NCI-H2171 (cell line): ENCODE measurements at places on chromosomes 7 and 10.

GRCh38 chr7:55552320-55553023 lies 19.8 kb downstream of the VOPP1 start:
- DNase-seq: no peak

- DNase-seq: no peak
These were observed 88.0 kb upstream of the PFKP start for GRCh38 chr10:2979306-2979705.

DNA sequence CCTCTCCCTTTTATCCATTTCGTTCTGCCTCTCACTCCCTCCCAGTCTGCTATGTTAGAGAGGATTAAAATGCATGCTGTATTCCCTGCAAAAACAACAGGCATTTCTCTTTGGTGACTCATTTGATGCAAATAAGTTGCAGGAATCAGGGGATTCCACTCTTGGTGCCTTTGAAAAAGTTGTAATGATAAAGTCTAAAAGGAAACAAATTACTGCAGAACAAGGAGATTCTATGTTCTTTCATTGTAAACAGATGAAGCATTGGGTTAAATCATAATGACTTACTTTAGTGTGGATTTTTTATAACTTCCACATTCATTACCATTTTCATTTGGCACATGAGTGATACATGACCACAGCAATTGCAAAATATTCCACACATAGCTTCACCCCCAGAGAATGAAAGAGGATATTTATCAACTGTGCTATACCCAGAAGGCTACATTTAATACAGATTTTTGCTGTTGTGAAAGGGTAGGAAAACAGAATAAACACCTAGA lies 33.4 kb upstream of the ABLIM1 start:
- DNase-seq: no peak

GRCh38 chr7:54705436-54705835 lies 53.6 kb downstream of the SEC61G start:
- DNase-seq: no peak

DNA sequence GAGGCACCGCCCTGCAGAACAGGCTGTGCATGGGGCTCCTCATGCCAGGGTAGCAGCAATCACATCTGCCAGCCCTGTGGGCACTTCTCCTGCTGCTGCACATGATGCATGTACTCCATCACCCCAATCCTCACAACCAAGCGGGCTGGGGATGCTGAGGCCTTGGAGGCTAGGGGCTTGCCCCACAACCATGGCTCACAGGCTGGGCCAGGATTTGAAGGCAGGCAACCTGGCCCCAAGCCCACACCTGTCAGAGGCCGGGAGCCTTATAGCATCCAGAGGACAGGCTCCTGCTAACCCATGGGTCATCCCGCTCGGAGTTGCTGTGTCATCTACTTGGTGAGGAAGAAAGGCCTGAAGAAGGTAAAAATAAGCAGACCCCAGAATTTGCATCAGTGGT lies 2.2 kb downstream of the POLM start:
- DNase-seq: no peak

DNA sequence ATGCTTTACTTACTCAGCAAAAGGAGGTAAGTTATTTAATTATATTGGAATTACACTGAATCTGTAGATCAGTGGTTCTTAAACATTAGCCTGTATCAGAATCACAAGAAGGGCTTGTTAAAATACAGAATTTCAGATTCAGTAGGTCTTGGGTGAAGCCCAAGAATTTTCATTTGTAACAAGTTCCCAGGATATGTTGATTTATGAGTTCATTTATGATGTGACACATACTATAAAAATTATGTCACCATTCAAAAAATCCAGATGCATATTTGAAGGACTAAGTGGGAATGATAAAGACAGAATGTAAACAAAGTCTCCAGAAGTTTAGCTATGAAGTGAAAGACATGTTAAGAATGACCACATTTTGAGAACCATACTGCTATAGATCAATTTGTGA lies 52.3 kb downstream of the HECTD2 start:
- DNase-seq: no peak

GRCh38 chr10:102585026-102585425 lies 59.3 kb upstream of the TRIM8 start:
- DNase-seq: no peak

DNA sequence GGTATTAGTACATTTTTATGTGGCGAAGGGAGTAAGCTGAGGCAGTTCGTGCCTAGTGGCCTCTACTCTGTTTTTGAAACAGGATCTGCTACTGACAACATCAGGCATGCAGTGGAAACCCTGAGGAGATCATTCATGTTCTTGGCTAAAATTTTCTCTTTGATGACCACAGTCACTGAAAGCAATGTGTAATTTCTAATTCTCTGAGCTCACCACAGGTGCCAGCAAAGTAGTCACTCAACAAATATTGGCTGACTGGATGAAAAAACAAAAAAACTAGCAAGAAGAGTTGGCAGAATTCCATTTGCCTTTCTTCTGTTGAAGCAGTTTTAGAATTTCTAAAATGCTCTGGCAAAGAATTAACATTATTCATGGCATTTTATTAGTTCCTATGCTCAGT lies 176.5 kb upstream of the KCTD7 start:
- DNase-seq: no peak

DNA sequence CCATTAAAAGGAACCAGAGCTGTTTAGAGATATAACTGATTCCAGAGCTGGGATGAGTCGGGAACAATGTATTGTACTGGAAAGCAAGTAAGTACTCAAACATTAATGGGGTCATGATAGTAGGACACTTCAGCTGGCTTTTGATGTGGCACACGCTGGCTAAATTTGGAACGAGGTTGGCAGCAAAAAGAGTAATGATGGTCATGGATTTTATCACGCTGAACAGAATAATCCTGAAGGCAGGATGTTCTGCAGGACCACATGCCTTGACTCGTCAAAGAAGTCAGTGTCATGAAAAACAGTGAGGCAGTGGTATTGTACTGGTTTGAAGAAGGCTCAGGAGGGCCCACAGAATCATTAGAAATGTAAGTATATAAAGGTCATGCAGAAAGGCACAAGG lies 220.3 kb downstream of the SNX13 start:
- DNase-seq: no peak

GRCh38 chr10:43739161-43739560 lies 90.5 kb upstream of the ZNF32 start:
- DNase-seq: no peak

DNA sequence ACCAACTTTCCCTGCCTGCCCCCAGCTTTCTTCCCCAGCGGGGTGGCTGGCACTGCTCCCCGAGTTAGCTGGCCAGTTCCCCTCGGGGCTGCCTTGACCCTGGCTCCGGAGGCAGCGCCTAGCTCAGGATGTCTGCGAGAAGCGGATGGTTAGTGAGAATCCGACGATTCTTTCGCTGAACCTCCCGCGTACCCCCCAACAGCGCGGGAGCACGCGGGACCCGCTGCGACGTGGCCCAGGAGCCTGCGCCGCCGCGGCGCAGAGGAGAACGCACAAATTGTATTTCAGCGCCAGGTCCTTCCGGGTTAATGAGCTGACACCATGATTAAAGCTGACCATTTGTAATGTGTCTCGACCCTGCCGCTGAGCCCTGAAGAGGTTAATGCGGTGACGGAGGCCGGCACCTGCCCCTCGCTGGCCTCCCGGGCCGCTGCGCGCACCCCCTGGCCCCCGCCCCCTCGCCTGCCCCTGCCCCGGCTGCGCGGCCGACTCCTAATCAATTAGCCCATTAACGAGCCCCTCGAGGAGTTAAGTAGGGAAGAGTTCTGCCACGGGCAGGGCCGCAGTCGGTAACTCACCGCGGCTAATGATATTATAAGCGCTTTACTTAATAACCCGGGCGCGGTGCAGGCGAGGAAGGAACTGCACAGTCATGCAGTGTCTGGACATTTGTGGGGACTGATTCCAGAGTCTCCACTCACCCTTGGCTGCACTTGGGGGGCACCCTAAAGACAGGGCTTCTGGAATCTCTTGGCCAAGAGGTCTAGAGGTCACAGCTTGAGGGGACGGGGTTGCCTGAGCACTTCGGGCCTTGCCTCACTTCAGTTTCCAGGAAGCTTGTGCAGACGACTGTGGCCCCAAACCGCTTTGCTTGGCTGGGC lies 1.7 kb upstream of the HMX2 start:
- no peak for DNase-seq
